Stimulated activated CD8-positive, alpha-beta memory T cell treated with anti-CD3 and anti-CD28 coated beads, Interleukin-4, amount 100 ng/mL, for 1 hour (primary cell): ENCODE measurements at places on chromosomes 1 and 21.

- DNase-seq: no peak
Observed at GRCh38 chr1:114000406-114000805, 21.1 kb downstream of the OLFML3 start.

- no peak for DNase-seq
Observed at GRCh38 chr1:30988045-30988444, 77.5 kb downstream of the PUM1 start.

- DNase-seq: no peak
Observed at GRCh38 chr1:94115254-94115899, 5.6 kb downstream of the ABCA4 start.

DNA sequence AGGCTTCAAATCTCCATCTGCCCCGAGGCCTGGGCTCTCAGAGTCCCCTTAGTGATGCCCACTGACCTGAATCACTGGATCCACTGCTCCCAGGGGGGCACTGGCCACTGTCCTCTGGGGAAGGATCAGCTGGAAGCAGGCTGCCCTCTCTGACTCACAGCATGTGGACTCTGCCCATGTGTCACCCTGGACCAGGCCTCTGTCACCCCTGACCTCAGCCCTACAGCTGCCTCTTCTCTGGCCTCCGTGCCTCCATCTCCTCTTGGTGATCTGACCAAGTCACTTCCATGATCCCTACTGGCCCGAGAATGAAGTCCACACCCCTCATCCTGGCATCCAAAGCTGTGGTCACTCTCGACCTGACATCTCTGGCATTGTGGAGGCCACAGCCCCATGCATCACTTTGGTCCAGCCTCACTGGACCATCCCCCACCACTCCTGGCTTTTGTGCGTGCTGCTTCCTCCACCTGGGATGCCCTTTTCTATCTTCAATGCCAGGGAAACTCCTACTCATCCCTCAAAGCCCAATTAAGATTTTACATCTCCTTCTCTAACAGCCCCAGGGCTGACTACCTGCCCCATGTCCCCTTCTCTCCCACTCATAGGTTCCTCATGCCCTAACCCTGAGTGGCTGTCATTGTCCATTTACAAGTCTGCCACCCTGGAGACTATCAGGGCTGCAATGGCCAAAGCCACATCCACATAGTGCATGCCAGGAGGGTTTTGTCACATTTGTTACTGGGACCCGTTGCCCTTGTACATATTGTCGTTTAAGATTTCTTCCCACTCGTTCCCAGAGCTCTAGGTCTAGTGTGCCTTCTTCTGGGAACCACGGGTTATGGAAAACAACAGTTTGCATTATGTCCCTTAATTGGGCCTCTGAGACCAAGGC, 685.0 kb downstream of the MATN1 start:
- DNase-seq: no peak

- DNase-seq: no peak
Observed at GRCh38 chr1:206702260-206702659, 17.6 kb downstream of the MAPKAPK2 start.

- no peak for DNase-seq
Observed at GRCh38 chr1:158916085-158916484, 15.3 kb upstream of the PYHIN1 start.

GRCh38 chr1:100912019-100912418, 16.1 kb downstream of the SLC30A7 start:
- no peak for DNase-seq

GRCh38 chr1:147574401-147574800, 33.1 kb downstream of the BCL9 start:
- no peak for DNase-seq

DNA sequence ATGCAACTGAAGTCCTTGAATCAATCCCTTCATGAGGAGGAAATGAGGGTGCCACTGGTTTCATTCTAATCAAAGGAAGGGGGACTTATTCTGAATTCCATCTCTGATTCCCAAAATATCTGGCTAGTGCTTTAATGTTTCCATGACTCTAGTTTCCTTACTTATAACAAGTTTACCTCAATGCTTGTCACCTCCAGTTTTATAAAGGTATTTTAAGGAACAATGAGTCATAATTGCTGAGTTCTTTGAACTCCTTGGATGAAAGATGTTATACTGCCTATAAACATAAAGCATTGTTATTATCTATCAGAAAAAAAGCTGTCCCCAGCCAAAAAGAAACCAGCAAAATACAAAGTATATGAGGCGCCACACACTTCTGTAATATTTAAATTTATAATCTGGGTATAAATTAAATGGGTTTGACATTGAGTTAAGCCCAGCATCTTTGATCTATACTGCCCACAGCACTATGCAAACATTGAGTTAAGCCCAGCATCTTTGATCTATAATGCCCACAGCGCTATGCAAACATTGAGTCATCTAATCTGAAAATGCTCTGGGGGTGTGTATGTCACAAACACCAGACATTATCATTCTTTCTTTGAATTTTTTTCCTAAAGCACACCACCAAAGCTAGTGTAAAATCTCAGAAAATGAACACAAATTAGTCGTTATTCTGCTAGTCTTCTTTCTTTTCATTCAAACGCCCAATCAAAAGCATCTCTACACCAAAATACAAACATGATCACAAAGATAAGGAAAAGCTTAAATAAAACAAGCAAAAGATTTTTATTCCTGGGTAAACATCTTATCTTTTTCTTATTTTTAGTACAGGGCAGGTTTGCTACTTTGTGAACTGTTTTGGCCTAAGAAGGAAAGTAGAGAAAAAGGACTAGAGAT, 11.5 kb upstream of the CXADR start:
- DNase-seq: no peak

GRCh38 chr1:54262244-54262643, 62.3 kb downstream of the MRPL37 start:
- DNase-seq: no peak

- DNase-seq: no peak
Observed at GRCh38 chr1:217982331-217983050, 302.6 kb upstream of the RRP15 start.

- no peak for DNase-seq
Observed at GRCh38 chr1:220149742-220150141, 55.8 kb downstream of the IARS2 start.

DNA sequence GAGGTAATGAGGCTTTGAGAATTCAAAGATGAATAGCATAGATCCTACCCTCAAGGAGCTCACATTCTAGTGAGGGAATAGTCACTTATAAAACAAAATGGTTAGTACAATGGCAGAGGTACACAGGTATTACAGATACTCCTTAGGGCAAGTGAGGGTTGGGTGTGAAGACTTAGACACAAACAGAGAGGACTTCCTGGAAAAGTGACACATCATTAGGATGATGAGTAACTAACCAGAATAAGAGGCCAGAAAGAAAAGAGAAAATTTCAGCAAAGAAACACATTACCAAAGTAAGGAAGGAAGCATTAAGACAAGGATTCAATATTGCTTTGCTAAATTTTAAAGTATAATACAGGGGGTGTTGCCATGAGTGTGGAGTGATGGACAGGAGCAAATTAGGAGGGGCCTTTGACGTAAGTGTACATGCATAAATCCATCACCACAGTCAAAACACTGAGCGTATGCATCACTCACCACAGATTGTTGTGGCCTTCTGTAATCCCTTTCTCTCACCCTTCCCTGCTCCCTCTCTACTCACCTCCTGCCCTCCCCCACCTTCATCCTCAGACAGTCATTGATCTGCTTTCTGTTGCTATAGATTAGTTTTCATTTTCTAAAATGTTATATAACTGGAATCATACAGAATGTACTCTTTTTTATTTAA, 7.9 kb downstream of the CD53 start:
- DNase-seq: no peak

DNA sequence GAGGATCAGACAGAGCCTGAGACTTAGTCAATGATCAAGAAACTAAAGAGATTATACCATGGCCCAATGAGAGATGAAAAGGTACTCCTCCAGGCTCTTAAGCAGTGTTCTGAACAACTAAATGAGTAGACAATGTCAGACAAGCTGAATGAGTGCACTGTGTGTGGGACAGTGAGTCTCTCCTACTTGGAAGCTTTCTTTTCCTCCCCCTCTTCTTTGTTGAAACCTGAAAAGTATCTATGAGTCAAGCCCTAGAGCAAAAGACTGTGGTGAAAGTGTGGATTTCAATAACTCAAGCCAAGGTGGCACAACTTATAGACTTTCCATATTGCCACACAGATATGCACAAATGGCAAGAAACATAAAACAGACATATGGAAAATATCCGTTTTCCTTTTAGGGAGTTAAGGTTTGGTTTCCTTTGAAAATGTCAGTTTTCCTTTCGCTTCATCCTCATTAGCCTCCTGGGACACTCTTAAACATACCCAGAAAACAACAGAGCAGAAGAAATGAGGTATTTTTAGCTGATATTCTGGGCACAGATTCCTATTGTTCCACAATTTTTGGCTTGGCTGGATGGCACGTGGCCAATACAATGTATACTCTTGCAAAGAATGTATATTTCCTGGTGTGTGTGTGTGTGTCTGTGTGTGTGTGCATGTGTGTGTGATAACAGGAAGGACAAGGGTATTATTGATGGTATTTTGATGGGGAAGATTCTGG, 96.6 kb downstream of the LMX1A start:
- no peak for DNase-seq

DNA sequence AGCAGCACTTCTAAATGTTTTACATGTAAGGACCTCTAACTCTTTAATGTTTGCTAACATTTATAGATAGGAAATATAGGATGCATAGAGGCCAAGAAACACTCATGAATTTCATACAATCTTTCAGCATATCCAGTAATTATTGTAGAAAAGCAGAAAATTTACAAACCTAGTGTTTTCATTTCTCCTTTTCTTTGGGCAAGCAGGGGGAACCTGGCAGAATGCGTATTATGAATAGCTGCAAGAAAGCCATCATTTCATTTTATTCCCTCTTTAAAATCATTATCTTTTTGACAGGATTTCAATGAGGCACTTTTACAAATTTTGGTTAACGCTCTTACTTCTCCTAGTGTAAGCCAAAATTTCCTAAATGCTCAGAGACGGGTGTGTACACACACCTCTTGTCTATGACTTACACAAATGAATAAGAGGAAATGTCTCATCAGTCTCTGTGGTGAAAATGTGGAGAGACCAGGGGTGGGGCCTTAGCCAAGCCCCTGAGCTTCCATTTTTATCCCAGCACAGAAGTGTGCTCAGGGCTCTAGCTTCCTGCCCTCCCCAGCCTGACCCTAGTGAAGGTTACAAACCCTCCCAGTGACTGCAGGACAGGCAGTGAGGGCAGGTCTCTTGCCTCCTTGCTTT, 91.6 kb downstream of the LRRC8C start:
- DNase-seq: no peak

DNA sequence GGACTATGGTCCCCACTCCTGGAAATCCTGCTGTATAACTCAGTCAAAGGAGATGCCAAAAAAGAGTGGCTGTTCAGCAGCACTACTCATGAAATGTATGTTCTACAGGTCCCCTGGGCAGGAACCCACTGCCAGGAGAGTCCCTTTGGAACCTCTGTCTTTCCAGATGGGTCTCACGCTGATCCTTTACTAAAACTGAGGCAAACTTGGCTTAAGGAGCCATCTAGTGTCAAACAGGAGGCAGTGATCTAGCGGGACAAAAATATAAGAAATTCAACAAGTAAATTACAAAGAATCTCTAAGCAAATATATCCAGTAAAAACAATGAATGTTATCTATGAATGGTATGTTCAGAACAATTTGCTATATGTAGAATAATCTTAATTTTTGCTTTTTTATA, 80.5 kb upstream of the PRMT6 start:
- DNase-seq: no peak

DNA sequence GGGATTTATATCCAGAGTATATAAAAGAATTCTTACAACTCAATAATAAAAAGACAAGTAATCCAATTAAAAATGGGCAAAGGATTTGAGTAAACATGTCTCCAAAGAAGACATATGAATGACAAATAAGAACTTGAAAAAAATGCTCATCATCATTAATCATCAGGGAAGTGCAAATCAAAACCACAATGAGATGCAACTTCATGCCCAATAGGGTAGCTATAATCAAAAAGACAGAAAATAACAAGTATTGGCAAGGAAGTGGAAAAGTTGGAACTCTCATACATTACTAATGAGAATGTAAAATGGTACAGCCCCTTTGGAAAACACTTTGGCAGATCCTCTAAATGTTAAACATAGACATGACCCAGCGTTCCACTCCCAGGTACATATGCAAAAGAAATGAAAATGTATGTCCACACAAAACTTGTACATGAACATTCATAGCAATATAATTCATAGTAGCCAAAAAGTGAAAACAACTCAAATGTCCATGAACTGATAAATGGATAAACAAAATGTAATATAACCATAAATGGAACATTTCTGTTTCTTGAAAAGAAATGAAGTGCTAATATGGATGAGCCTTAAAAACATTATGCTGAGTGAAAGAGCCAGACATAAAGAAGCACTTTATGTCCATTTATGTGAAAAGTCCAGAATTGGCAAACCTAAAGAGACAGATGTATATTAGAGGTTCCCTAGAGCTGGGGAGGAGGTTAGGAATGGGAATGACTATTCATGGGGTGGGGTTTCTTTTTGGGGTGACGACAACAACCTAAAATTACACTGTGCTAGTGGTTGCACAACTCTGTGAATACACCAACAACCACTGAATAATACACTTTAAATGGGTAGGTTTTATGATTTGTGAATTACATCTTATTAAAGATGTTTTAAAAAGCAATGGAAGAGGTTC, 259.7 kb downstream of the RHOU start:
- no peak for DNase-seq

DNA sequence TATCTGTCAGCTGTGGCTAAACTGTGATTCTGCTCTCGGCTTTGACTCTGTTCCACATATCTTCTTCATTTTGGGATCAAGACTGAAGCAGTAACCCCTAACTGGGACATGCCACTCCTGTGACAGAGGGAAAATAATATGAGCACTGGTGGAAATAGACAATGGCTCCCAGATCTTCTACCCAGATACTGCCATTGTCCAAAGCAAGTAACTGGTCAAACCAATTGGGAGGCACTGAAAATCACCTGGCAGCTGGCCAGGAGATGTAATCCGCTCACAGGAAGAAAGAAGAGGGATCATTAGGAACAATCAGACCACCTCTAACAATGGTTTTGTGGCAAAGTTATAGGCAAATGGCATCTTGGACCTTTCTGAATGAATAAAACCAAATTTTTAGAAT, 10.7 kb downstream of the SNX7 start:
- DNase-seq: no peak

DNA sequence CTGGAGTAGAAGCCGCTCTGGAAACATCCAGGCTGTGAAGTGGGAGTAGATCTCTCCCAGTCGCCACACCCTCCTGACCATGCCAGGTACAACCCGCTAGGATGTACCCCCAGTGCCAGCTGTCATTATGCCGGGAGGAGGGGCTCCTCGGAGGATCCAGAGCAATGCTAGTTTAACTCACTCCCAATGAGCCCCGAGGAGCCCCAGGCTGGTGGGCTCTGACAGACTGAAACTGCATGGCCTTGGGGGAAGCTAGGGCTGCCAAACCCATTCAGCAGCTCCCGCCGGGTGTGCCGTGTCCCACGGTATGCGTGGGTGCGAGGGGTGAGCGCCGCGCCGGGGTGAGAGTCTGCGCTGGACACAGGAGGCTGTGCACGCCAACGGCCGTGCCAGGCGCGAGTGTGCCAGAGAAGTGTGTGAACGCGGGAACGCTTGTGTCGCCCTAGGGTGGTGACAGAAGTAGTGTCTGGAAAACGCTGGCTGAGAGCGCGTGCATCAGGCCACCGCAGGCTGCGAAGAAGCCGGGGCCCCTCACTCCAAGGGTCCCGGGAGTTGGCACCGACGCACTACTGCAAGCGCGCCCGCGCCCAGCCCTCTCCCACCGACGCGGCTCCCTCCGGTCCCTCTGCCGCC, 177.1 kb upstream of the EDN2 start:
- no peak for DNase-seq

GRCh38 chr1:191648939-191649338, 509.3 kb upstream of the RGS18 start:
- no peak for DNase-seq
